ENCODE measurements at places on chromosomes 12 and 14.
A peak's percentile ranks its signal among the peaks of the same experiment; 100 is the strongest.

GRCh38 chr14:29035134-29035533, 268.5 kb downstream of the FOXG1 start:
- no peak for DNase-seq

GRCh38 chr12:72365151-72365550, 93.0 kb downstream of the TRHDE start:
- no peak for DNase-seq

DNA sequence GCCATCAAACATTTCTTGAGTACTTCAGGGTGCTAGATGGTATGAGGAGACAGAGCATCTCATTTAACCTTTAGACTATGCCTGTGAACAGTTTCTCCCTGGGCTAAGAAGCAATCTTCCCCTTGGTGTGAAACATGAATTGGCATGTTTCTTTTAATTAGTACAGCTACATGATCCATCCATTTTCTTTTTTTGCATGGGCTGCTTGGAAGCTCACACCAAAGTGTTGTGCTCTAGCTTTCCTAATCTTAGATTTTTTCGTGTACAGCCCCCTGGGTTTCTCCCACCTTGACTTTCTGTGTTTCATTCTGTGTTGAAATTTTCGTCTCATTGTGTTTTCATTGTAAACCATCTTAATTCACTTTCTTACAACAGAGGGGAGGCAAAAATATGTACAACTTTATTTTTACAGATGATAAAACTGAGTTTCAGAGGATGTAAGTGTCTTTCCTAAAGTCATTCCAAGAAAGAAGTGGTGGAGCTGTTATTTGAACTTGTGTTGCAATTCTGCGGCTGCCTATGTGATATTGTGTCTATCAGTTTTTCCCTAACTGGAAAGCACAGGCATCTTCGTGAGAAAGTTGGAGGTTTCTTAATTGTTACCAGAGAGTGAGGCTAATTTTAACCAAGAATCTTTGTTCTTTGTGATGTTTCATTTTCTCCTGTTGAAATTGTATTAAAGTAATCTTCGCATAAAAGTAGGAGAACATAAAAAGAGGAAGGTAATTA, 64.5 kb downstream of the DAAM1 start:
- no peak for DNase-seq

DNA sequence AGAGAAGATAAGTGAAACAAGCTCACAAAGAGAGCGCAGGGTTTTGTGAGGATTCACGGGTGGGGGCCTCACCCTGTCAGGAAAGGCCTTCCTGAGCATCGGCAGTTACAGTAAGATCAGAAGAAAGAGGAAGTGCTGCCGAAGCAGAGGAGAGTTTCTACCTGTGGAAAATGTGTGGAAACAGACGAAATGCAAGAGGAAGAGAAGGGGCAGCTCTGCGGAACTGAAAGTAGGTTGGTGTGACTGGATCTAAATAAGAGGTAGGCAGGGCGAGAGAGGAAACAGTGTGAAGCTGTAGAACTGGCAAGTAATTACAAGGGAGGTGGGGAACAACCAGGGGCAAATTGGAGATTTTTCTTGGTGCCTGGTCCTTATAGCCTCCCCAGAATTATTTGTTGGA, 2.6 kb downstream of the GPR68 start:
- no peak for DNase-seq

- DNase-seq: no peak
Measured at GRCh38 chr12:52186118-52186840, 5.5 kb downstream of the KRT80 start.

DNA sequence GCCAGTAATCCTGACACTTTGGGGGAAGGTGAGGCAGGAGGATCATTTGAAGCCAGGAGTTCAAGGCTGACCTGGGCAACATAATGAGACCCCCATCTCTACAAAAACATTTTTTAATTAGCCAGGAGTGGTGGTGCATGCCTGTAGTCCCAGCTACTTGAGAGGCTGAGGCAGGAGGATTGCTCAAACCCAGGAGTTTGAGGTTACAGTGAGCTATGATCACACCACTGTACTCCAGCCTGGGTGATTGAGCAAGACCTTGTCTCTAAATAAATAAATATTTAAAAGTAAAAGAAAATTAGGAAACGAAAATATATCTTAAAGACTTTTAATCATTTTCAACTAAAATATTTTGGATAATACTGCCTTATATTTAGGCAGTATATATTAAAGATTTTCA, 25.9 kb downstream of the CKB start:
- DNase-seq: no peak

GRCh38 chr14:92400579-92401444, 77.8 kb downstream of the SLC24A4 start:
- DNase-seq: no peak

DNA sequence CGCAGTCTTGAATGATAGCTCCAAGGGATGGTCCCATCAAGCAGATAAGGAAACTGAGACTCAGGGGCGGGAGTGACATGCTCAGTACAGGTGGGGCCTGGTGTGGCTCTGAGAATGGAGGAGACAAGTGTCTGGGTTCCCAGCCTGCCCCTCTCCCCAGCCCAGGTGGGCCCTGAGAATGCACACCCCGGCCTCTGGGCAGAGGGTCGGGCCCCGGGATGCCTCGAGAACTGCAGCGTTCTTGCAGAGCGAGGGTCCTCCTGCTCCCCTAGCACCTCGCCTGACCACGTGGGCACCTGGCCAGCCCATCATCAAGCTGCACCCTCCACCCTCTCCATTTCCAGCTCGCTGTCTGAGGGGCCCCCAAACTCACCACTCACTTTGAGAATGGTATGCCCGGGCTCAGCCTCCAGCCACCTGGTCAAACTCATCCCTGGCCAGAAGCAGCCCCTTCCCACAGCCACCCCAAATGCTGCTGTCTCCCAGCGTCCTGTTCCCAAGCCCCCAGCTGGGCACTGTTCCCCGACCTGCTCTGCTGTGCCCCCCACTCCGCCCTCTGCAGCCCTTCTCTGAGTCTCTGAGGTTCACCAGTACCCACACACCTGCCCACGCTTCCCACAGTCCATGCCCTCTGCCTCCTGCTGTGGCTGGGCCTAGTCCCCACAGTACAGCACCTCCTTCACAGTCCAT, 44.3 kb downstream of the CYP46A1 start:
- DNase-seq: peak; percentile 5

DNA sequence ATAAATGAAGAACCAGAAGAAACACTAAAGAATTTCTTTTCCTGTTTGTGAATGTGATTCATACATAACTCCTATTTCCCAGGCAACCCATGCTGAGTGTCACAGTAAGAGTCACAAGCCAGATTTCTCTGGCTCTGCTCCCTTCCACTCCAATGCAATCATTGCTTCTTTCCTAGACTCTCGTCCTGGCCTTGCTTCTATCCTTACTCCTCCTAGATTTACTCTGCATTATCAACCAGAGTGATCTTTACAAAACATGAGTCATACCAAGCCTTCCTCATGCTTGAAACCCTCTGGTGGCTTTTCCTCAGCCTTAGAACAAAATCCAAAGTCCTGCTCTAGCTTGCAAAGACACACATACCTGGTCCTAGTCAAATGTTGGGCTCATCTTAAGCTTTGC, 13.3 kb downstream of the IL22 start:
- DNase-seq: no peak

- no peak for DNase-seq
Measured at GRCh38 chr14:89425931-89426330, 8.9 kb upstream of the FOXN3 start.

DNA sequence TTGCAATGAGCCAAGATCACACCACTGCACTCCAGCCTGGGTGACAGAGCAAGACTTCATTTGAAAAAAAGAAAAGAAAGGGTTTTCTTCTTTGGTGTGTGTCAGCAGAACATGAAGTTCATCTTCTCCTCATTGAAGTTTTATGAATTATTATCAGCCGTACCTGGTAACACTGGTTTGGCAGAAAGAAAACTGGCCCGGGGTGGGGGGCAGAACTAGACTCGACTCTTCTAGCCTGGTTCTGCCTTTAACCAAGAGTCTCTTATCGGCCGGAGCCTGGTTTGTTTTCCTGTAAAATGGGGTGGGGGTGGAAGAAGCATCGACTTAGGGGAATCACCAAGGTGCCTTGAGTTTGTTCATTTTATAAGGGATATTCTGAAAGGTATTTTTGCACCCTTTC, 64.1 kb downstream of the TECPR2 start:
- no peak for DNase-seq

GRCh38 chr12:50988051-50988450, 35.7 kb downstream of the HIGD1C start:
- DNase-seq: no peak

DNA sequence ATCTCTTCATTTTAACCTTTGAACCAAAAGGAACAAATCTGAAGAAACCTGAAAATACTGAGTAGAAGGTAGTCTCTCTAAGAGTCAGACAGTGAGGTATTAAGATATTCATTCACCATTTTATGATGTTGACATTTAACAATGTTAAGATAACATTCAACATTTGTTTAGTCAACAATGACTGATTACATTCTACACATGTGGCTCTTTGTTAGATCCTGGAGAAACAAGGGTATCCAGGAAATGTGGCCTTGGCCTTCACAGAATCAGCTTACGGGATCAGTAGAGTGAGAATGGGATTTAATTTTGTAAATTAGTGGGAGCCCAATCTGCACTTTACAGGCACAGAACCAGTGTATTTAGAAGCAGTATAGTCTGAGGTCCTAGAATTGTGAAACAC, 355.5 kb downstream of the KCNH5 start:
- DNase-seq: no peak

DNA sequence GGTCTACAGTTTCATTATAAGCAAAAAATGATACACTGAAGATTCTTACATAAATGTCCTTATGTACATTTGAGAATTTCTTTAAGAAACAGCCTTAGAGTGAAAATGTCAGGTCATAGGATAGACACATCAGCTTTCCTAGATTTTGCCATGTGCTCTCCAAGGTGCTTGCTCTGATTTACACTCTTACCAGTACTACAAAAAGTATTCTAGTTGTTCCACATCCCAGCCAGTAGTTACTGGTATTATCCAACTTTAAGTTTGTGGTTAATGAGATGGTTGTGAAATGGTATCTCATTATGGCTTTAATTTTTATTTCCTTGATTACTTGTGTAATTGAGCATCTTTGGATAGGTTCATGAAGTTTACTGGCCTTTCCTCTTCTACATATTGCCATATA, 5.0 kb upstream of the LRRK2 start:
- DNase-seq: no peak

DNA sequence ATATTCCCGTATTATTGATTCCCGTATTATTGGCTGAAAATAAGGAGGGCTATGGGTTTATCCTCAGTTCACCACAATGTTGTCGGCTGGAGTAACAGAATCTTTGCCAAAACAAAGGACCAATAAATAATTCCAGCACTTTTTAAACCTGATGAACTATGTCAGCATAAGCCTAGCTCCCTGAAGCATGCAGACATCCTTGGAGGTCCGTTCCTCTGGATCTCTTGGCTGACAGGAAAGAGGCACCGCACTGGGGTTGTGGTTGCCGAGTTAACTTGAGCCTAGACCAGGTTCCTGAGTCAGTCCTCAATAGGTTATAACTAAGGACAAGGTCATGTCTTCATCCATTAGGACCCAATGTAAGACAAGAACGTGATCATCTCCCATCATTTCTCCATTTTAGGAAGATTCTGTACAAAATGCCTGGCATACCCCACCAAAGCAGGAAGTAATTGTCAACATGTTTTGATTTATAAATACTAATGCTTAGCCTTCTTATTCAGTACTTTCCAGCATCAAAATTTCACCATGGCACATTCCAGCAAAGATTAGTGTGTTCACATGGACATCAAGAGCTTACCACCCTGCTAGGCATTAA, 36.6 kb downstream of the NID2 start:
- no peak for DNase-seq

DNA sequence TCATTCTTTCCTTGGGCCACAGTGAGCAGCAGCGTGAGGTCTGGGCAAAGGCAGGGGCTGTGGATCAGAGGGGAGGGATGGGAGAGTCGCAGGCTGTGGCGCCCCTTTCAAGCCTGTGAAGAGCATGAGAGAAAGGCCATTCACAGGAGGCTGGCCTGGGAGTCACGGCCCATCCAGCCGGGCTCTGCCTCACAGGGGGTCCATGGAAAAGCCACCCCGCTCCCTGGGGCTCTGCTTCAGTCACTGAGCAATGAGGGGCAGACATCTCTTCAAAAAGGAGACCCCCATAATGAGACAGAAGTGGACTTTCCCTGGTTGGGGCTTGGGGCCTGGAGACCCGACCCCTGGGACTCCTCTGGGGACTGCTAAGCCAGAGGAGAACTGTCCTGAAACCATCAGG, 117.0 kb upstream of the GSC start:
- no peak for DNase-seq

- DNase-seq: no peak
Measured at GRCh38 chr12:27619308-27619707, 76.9 kb upstream of the REP15 start.

GRCh38 chr12:4591180-4591687, 29.2 kb downstream of the DYRK4 start:
- no peak for DNase-seq

GRCh38 chr12:109737631-109738030, 24.0 kb downstream of the FAM222A start:
- no peak for DNase-seq

DNA sequence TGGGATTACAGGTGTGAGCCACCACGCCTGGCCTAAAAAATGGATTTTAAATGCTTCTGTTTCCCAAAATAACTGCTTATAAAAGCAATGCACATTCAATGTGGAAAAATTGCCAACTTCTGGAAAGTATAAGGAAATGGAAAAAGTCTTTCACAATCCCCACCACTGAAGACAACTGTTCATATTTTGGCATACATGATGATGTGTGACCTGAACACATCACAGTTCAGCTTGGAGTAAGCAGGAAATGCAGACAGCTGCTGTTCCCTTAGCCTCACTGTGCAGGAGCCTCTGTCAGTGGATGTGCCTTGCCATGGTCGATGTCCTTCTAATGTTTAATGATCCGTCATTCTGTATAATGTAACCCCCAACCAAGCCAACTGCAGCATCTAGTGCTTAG, 5.2 kb downstream of the MTERF2 start:
- DNase-seq: no peak

DNA sequence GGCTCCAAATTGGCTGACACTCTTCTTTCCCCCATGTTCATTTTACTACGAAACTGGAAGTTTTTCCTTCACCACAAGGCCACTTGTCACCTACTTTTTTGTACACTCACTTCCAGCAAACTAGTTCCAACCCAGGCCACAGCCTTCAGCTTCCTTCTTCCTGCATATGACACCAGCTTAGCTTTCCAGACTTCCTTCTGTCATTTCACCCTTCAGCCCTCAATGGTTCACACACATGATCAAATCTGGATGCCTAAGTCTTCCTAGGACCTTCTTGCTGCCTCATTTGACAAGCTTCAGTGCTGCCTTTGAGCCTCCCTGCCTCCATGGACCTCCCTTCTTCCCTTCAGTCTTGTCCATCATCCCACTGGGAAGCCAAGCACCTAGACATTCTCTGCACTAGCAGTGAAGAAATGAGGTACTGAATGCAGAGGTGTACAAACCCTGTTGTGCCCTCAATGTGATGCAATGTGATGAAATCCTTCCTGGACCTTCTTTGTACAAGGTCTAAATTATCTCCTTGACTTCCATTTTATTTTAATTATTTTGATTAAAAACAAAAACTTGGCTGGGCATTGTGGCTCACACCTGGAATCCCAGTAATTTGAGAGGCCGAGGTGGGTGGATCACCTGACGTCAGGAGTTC, 4.3 kb upstream of the REC8 start:
- DNase-seq: no peak

Measured in activated naive CD4-positive, alpha-beta T cell treated with anti-CD3 and anti-CD28 coated beads, Interleukin-2, amount 50 U/mL, for 16 hours (primary cell).